ENCODE measurements at places on chromosomes 2 and 18.

DNA sequence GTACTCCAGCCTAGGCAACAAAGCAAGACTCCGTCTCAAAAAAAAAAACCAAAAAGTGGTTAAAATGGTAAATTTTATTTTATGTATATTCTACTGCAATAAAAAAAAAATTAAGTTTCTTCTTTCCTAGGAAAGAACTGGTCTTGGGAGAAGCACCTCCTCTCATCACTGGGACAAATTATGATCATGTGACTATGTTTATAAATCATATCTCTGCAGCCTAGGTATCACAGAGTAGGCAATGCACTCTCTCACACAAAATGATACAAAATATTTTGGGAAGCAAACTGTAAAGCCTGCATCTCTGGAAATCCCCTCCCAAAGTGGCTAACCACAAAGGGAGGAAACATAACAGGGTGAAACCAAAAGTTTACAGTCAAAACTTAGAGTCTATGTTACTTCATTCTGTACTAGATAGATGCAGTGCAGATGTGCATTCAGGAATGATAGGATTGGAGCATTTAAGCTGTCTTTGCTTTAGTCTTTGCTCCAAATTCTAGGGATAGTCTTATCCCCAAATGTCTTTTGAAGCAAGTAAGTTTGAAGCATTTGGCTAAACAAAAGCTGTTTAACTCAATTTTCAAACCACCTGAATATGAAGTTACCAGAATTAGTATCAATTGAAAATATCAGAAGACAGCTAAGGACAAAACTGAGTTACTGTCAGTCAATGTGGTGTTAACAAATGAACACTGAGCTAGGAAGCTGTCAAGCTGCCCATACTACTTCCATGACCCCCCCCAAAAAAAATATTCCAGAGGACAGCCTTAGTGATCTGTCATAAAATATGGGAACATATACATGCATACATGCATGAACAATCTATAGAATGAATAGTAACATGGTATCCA, 21.1 kb upstream of the MALT1 start:
- no peak for DNase-seq

- DNase-seq = no peak
These were observed 18.6 kb downstream of the SMAD2 start for GRCh38 chr18:47911877-47912276.

GRCh38 chr2:694906-695510, 17.8 kb upstream of the TMEM18 start:
- DNase-seq = no peak

DNA sequence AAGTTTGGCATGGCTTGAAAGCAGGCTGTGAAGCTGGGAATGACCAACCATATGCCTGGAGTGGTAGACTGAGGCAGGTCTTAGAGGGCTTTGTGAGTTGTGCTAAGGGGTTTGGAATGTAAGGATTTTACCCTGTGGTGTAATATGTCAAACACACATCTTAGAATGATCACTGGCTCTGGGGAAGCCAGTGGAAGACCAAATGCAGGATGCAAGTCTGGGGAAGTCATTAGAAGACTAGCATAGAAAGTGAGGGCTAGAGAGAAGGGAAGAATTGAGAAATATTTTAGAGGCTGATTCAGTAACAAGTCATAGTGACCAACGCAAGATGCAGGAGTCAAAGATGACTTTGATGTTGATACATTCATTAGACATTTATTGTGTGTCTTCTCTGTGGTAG, 3.5 kb upstream of the FHOD3 start:
- DNase-seq = no peak

DNA sequence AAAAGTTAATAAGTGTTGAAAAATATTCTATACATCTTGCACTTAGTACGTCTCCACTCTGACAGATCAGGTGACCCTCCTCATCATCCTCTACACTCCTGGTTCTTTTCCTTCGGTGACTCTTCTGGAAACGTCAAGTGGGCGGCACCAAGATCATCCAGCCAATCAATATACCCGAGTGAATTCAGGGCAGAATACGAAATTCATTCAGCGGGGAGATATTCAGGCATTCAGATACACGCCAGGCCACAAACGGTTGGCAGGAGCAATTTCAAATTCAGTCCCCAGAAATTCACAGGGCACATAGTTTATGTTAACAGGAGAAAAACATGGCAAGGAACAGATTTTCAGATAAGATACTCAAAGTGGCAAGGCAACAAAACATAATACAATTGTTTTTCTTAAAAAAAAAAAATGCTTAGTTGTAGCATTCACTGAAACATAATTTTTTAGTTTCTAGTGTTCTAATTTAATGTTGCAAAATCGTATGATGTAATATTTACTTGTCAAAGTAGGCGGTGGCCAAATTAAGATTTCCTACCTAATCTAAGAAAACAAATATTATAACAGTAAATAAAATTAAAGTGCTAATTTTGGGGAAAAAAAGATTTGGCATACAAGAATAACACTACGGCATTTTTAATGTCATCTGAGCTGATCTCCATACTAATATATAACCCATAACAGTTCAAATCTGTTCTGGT, 4.2 kb downstream of the CLK1 start:
- DNase-seq = peak; percentile 31

- no peak for DNase-seq
These were observed 68.1 kb downstream of the RMDN2 start for GRCh38 chr2:37993143-37993542.

Measured in stimulated activated CD4-positive, alpha-beta T cell treated with anti-CD3 and anti-CD28 coated beads, TNF-alpha, amount 100 ng/mL, for 24 hours (primary cell).